Activated CD4-positive, alpha-beta T cell treated with anti-CD3 and anti-CD28 coated beads, Interleukin-2, amount 10 ng/mL, durations not matched to agents 24 days and 14 days (primary cell): ENCODE measurements at places on chromosomes 16 and 17. TPM values are rescaled to one million over a fixed set of nuclear protein-coding genes. Genes with fewer than 3 reads are reported as not detected.
A peak's percentile ranks its signal among the peaks of the same experiment; 100 is the strongest.

Gene MAZ
- total RNA-seq: 378 and 380 TPM in 2 replicates

Gene KRT17
- total RNA-seq: not detected in 2 replicates

Gene RABEP2
- 20.5 and 23.7 TPM in 2 replicates for total RNA-seq

Gene FOXC2
- total RNA-seq: not detected in 2 replicates

Gene RAB11FIP4
- total RNA-seq: 24.3 and 26.4 TPM in 2 replicates

Gene CSH2
- total RNA-seq: not detected in 2 replicates

Gene DNASE1
- total RNA-seq: 11.0 and 11.6 TPM in 2 replicates

- DNase-seq: peak; percentile 96
Measured at GRCh38 chr17:39623356-39623950, 3.3 kb upstream of the PPP1R1B start.

DNA sequence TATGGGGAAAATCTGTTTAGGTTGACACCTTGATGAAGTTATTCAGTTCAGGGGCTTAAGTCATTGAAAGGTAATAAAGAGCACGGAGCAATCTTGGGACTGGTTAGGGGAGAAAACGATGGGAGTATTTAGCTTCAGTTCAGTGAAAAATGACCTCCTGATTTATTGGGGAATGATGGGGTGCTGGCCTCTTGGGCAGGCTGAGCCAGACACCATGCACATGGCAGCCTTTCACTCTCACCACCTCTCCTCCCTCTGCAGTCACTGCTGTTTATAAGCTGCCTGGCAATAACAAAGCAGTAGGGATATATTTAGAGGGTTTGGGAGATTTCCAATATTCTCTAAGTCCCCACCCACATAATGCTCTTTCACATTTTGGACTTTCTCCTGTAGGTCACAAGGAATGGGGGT lies 140.5 kb upstream of the HS3ST2 start:
- no peak for DNase-seq

DNA sequence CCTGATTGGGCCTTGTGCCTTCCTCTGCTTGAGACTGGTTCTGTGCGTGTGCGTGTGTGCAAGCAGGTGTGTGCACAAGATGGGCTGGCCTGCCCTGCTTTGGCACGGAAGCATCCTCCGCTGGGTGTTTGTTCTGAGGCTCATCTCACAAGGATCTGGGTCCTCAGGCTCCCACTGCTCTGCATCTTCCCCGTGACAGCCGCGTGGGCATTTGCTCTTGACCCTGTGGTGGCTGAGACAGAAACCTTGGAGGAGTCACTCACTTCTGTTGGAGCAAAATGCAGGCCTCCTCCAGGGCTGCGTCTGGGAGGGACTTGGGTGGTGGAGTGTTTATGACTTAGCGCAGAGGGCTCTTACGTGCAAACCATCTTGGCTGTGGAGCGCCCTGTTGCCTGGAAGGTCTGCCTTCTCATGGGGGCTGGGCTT lies 119.2 kb downstream of the RPTOR start:
- peak; percentile 84 for DNase-seq

DNA sequence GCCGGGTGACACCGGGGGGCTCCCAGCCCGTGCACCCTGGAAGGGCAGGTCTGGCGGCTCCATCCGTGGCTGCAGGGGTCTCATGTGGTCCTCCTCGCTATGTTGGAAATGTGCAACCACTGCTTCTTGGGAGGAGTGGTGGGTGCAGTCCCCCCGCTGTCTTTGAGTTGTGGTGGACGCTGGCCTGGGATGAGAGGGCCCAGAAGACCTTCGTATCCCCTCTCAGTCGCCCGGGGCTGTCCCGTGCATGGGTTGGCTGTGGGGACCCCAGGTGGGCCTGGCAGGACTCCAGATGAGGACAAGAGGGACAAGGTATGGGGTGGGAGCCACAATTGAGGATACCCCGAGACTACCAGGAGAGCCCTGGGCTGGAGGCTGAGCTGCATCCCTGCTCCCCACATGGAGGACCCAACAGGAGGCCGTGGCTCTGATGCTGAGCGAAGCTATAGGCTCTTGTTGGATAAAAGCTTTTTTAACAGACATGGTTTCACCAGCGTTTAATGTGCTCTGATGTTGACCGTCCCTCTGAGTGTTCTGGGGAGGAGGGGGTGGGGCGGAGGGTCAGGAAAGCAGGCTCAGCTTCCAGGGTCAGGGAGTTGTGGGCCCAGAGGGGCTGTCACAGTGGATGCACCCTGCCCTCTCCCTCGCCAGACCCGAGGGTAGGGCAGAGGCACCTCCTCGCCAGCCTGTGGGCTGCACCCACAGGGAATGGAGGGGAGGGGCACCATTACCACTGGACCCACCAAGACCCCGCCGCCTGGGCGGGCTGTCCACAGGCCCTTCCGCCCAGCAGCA lies 5.4 kb downstream of the SPATA2L start:
- DNase-seq: no peak

GRCh38 chr16:58500430-58501241 lies 693 bp downstream of the NDRG4 start:
- no peak for DNase-seq

DNA sequence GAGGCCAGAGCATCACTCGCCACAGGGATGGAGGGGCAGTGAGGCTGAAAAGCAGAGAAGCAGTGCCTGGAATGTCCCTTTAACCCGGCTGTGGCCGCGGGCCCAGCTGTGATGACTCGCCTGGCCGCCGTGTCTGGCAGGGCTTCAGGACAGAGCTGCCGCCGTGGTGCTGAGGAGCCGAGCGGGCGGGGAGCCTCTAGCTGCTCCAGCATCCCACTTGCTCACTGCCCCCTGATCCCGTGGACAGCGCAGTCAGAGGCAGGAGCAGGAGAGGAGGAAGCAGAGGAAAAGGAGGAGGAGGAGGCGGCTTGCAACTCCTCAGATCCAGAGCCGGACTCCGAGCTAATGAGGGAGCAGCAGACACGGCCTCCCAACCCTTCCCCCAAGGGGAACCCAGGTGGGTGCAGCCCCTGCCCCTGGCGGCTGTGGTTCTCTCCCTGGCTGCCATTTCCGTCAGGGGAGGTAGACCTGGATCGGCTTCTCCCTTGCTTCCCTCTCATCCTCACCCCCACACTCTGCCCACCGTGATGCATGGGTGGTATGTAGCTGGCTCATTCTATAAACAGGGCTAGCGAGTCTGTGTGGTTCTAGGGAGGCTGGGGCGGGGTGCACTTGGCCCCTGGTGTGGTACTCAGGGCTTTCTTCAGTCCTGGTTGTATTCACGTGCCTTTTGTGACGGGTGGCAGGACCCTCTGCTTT lies 165.7 kb downstream of the CMIP start:
- no peak for DNase-seq

DNA sequence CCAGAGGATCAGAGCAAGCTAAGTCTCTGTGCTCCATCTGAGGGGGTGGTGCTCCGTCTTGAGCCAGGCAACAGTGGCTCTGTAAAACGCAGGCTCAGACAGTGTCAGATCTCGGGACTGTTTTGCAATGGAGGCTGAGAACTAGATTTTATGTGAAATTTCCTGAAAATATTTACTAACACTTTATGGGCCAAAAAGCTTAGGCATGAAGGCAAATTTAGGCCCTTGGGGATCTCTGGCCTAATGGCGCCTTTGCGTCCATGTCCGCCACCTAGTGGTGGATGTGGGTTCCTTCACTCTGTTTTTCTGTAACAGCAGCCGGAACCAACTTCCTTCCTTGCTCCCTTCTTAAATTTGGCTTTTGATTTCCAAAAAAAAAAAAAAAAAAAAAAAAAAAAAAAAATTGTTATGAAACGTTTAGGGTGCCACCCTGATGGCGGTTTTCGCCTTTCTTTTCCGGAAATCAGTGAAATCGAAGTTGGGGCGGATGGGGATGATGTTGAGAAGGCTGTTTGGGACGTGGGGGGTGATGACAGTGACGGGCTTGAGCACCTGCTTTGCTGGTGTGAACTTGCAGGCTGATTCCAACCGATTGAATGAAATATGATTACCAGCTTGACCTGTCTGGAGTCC lies 14.0 kb upstream of the ELAC2 start:
- DNase-seq: peak; percentile 85

- DNase-seq: peak; percentile 78
Measured at GRCh38 chr16:2148714-2149629, 547 bp downstream of the RAB26 start.

DNA sequence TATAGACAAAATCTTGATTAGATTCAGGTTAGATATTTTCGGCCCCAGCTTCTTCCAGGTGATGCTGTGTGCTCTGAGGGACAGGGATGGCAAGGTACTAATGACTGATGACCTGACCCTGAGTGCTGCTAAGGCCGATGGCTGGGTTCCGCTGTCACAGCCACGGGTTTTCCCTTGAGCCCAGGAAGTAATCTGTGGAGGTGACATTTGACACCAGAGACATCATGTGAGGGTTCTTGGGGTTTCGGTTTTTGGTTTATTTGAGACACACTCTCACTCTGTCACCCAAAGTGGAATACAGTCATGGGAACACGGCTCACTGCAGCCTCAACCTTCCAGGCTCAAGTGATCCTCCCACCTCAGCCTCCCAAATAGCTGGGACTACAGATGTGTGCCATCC lies 9.8 kb downstream of the OTOP3 start:
- DNase-seq: no peak

GRCh38 chr17:77106874-77107358 lies 33.9 kb upstream of the SEC14L1 start:
- DNase-seq: no peak

DNA sequence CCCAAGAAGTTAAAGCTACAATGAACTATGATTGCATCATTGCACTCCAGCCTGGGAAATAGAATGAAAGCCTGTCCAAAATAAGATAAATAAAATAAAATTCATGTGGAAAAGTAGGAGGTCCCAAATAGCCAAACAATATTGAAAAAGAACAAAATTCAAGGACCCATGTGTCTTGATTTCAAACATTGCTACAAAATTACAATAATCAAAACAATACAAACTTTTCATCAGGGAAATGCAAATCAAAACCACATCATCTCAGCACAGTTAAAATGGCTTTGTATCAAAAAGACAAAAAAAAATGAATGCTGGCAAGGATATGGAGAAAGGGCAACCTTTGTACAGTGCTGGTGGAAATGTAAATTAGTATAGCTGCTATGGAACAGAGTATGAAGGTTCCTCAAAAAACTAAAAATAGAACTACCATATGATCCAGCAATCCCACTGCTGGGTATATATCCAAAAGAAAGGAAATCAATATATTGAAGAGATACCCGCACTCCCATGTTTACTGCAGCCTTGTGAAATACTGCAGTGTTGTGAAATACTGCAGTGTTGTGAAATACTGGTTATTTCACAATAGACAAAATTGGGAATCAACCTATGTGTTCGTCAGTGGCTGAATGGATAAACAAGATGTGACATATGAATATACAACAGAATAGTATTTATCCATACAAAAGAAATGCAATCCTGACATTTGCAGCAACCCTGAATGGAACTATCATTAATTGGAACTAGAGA lies 24.5 kb upstream of the ZNF287 start:
- peak; percentile 17 for DNase-seq

- no peak for DNase-seq
Measured at GRCh38 chr16:5477251-5477650, 379.7 kb upstream of the EEF2KMT start.
